Left kidney (tissue), 8 donors: ENCODE measurements at places on chromosomes 1 and 21. TPM values are rescaled to one million over a fixed set of nuclear protein-coding genes. Genes with fewer than 3 reads are reported as not detected.

DNA sequence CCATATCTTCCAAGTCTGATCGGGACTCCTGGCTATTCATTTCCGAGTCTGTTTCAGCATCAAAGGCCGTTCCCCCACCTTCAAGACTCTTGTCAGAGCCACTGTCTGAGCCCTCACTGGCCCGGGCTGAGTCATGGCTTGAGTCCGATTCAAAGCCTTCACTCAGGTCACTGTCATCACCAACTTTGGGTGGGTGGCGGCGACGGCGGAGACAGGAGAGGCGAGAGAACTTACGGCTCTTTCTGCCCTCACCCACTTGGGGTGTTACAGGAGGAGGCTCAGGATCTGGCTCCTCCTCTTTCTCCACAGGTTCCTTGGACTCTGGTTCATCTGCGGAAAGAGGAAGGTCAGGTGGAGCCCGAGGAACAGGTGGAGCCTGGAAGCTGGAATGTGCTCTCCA, 16.6 kb downstream of the SMG5 start:
- DNase-seq, result no peak

DNA sequence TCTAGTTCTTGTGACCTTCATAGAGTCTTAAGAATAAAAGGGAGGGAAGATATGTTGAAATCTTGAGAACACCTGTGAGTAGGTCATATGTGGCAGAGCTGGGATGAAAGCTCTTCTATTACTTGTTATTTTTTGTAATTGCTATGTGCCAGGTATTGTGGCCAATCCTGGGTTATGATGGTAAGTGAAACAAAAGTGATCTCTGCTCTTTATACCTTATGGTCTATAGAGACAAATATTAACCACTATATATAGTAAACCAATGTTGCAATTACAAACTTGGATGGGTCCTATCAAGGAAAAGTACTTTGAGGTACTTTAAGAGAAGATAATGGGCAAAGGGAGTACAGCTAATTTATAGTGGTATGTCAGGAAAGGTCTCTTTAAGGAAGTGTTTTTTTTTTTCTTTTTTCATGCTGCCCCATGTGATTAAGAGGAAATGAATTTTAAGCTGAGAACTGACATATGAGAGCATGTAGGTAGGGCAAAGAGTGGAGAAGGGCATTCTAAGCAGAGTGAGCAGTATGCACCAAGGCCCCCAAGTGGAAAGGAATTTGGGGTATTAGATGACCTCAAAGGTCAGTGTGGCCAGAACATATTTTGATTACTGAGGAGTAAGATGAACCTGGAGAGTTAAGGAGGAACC, 43.3 kb downstream of the POU2F1 start:
- DNase-seq, result no peak

GRCh38 chr1:19715334-19716203, 50.9 kb downstream of the HTR6 start:
- DNase-seq, result peak; percentile 93

The NR1I3 gene
- polyA plus RNA-seq, result 3.6 TPM

The GBP4 gene
- polyA plus RNA-seq, result 9.7 TPM

- no peak for DNase-seq
Measured at GRCh38 chr1:22157359-22157966, 14.6 kb upstream of the WNT4 start.

The MAGI3 gene
- polyA plus RNA-seq, result 29.6 TPM

DNA sequence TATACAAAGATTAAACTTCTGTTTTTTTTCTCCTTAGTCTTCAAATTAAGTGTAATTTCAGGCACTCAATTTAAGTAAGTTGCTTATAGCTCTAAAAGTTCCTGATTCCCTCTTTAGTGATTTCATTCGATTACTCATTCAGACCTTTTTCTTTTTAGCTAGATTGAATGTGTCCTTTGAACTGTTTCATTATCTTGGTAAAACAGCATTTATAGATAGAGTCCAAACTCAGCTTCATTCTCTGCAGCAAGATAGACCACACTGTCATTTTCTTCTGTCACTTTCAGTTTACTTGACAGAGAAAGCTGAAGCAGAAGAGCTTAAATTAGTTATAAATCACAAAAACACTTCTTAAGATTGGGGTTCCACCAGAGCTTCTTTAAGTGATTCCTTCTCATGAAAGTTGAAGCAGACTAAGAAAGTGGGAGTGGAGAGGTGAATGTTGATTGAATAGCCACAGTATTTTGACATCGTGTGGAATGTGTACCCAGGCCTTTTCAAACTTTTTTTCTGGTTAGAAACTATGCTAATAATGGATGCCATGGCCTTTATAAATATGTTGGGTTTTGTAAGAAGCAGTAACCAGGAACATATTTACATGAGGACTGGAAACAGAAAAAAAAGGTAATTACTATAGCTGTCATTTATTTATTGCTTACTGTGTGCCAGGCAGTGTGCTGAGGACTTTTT, 52.2 kb downstream of the ZBTB40 start:
- no peak for DNase-seq

- DNase-seq, result peak; percentile 27
Measured at GRCh38 chr21:38140207-38140903, 116.4 kb upstream of the KCNJ15 start.

GRCh38 chr1:107357376-107357775, 216.5 kb downstream of the NTNG1 start:
- no peak for DNase-seq

GRCh38 chr21:29342363-29342957, 43.7 kb downstream of the BACH1 start:
- no peak for DNase-seq

GRCh38 chr1:169100651-169101088, 5.8 kb upstream of the ATP1B1 start:
- no peak for DNase-seq

GRCh38 chr1:62621907-62622306, 24.6 kb downstream of the ANGPTL3 start:
- DNase-seq, result no peak

DNA sequence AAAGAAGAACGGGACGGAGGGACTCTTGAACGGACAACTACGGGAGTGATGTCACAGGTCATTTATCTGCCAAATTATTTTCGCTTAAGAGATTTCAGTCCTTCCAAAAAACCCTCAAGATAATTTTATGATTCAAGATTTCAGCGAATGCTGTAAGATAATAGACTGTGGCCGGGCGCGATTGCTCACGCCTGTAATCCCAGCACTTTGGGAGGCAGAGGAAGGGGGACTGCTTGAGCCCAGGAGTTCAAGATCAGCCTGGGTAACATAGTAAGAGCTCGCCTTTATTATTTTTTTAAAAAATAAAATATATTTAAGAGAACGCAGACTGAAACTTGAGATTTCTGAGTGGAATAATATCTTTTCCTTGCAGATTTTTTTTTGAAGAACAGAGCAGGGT, 609 bp downstream of the RWDD2B start:
- DNase-seq, result no peak

DNA sequence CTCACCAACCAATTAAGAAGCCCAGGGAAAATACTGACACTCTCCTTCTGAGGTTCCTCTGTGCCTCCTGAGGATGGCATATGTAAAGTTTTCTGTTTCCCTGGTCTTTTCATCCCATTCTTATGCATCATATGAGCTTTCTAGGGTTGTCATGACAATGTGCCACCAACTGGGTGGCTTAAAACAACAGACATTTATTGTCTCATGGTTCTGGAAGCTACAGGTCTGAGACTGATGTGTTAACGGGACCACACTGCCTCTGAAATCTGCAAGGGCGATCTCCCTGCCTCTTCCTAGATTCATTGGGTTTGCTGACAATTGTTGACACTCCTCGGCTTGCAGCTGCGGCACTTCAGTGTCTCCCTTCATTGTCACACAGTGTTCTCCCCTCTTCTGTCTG, 308.4 kb downstream of the RGS7 start:
- no peak for DNase-seq

DNA sequence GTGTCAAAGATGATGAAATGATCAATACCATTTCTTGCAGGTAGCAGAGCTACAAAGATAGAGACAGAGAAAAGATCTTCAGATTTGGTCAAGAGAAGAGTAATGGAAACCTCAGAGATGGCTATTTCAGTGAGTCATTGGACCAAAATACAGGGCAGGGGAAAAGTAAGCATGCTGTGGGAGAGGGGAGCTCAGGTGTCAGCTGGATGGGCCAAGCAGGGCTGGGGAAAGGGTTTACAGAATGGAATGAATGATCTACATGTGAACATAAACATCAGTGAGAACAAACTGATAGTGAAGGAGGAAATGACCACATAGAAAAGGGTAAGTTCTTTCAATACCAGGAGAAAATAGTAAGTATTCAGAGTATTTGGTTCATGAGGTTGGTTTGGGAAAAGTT, 61.4 kb upstream of the CNN3 start:
- no peak for DNase-seq

The RNU1-4 gene
- 1.9 TPM for polyA plus RNA-seq

DNA sequence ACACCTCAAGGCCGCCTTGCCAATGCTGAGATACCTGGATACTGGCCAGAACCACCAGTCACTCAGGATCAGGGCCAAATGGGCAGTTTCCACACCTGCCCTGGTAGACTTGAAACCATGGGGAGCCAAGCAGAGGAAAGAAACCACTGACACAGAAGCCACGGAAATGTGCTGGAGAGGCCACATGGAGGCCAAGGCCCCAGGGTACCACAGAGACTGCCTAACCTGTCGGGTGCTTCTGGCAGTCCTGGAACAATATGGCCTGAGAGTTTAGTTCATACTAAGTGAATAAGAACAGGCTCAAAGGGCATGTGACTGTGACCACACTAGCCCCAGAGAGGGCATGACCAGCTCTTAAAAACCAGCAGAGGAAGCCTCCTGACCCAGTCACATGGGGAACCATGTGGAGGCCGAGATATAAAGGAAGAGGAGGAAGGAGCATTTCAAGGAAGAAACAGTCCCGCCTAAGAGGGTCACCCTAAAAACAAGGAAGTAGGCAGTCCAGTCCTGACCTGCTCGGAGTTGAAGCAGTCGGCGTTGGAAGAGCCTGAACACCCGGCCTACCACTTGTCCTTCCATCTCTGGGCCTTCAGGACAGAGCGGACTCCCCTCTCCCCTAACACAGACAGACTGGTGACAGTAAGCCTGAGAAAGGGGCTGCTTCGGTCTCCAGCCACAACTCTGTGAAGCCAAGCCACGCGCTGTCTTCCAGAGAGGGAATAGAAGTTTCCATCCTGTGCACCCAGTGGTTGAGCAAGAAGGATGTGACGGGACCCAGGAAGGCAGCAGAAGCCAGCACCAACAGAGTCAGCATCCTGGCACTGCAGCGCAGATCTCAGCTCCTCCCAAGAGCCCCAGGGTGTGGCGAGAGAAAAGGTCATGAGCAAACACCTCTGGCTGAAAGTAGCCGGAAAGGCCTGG, at the start of gene DENND2D:
Gene DENND2D (minus strand): TSS at position 766 of the 921 bp plus-strand sequence. CDS start 187 bp downstream, at position 579.
- no peak for DNase-seq

DNA sequence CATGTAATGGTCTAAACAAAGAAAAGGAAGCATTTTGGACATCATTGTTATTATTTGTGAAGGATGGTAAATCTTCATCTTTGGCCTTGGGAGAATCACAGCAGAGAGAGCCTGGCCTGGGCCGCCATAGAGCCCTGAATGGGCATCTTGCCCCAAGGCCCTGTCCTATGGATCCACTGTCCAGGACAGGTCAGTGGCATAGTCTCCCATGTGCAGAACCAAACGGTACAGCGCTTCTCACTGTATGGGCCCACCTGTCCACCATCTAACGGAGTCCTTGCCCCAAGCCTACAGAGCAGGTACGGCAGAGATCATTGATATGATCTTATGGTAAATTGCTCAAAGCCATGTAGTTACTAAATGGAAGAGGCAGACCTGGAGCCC, 185.7 kb downstream of the FOXD2 start:
- no peak for DNase-seq

DNA sequence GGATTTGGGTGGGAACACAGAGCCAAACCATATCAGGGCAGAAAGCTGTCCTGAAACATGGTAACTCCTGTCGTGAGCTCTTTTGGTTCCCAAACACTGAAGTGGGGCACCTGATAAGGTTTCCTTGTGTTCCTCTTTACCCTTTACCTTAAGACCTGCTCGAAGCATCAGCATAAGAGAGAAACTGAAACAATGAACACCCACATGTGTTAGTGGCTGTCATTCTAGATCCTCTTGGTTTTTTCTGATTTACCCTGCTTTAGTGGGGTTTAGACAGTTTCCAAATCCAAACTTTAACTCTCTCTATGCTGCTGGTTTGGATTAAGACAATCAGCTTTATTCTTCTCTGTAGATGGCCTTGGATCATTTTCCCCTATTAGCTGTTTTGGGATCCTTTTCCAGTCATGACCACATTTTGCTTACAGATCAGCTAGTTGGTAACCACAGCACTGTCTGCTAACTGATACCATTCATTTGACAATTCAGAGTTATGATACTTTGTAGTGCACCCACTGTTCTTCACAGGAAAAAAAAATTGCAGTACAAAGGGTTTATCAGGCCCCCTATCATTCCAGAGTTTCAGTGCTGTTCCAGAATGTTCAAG, 975 bp upstream of the MNDA start:
- DNase-seq, result no peak

The KIF14 gene
- 12.4 TPM for polyA plus RNA-seq

DNA sequence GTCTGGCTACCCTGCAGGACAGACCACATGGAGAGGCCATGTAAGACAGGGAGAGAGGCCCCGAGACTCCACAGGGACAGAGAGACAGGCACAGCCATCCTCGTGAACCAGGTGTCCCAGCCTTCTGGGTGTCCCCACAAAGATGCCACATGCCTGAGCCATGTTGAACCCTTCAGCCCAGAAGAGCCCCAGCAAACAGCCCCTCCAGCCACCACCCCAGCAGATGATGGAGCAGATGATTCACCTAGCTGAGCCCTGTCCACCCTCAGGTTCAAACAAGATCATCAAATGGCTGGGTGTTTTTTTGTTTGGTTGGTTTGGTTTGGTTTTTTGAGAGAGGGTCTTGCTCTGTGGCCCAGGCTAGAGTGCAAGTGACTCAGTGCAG, 78.7 kb downstream of the DHRS3 start:
- no peak for DNase-seq

The HCN3 gene
- 13.9 TPM for polyA plus RNA-seq

The BOLA1 gene
- polyA plus RNA-seq, result 16.9 TPM

- DNase-seq, result no peak
Measured at GRCh38 chr1:193312432-193312831, 126.0 kb upstream of the B3GALT2 start.

- DNase-seq, result no peak
Measured at GRCh38 chr1:172320733-172321132, 99.8 kb upstream of the C1orf105 start.

- no peak for DNase-seq
Measured at GRCh38 chr21:42092771-42093170, 21.7 kb downstream of the UMODL1 start.

The PRR9 gene
- polyA plus RNA-seq, result not detected

The LCE4A gene
- not detected for polyA plus RNA-seq
